ENCODE measurements at places on chromosomes 13 and 19. TPM values are rescaled to one million over a fixed set of nuclear protein-coding genes. Genes with fewer than 3 reads are reported as not detected.

LMTK3 gene
- 4.4 TPM for total RNA-seq

FARSA gene
- 76.5 TPM for total RNA-seq

ZNF541 gene
- total RNA-seq = not detected

KLK10 gene
- total RNA-seq = 0.09 TPM

CLDN10 gene
- total RNA-seq = 0.15 TPM

CCL25 gene
- not detected for total RNA-seq

GGN gene
- total RNA-seq = 0.08 TPM

ZNF112 gene
- 1.9 TPM for total RNA-seq

LRP3 gene
- 51.9 TPM for total RNA-seq

C1QTNF9 gene
- not detected for total RNA-seq

NXNL1 gene
- total RNA-seq = not detected

FXYD5 gene
- 197 TPM for total RNA-seq

FGF9 gene
- total RNA-seq = not detected

WTIP gene
- total RNA-seq = 29.8 TPM

CABP5 gene
- total RNA-seq = not detected

ILF3 gene
- total RNA-seq = 162 TPM

SLC25A41 gene
- 0.13 TPM for total RNA-seq

CFAP97D2 gene
- not detected for total RNA-seq

ZNF850 gene
- 0.32 TPM for total RNA-seq

PABPC3 gene
- total RNA-seq = 0.13 TPM

SERPINE3 gene
- 0.07 TPM for total RNA-seq

DIAPH3 gene
- 7.8 TPM for total RNA-seq

IGFL4 gene
- 0.28 TPM for total RNA-seq

USHBP1 gene
- total RNA-seq = 0.02 TPM

ZIM2 gene
- total RNA-seq = not detected

GIPC1 gene
- 143 TPM for total RNA-seq

AP3D1 gene
- 73.9 TPM for total RNA-seq

GDF15 gene
- 24.9 TPM for total RNA-seq

ZNF880 gene
- total RNA-seq = 0.69 TPM

ATXN8OS gene
- not detected for total RNA-seq

SHISA7 gene
- total RNA-seq = not detected

COL5A3 gene
- total RNA-seq = 2.7 TPM

ERICH6B gene
- not detected for total RNA-seq

IFNL4 gene
- not detected for total RNA-seq

ZNF534 gene
- total RNA-seq = not detected

LILRB4 gene
- total RNA-seq = not detected

TM9SF2 gene
- 60.2 TPM for total RNA-seq

TEX26 gene
- total RNA-seq = not detected

GRIN3B gene
- total RNA-seq = 3.2 TPM

FGF14 gene
- not detected for total RNA-seq

SELENOV gene
- not detected for total RNA-seq

STARD13 gene
- total RNA-seq = 7.2 TPM

RXFP2 gene
- not detected for total RNA-seq

LGALS7 gene
- 0.38 TPM for total RNA-seq

CEACAM20 gene
- total RNA-seq = not detected
